Activated T-cell treated with anti-CD3 and anti-CD28 coated beads, Interleukin-2, amount 50 U/mL, for 48 hours (primary cell): ENCODE measurements at places on chromosomes 6 and 20.

DNA sequence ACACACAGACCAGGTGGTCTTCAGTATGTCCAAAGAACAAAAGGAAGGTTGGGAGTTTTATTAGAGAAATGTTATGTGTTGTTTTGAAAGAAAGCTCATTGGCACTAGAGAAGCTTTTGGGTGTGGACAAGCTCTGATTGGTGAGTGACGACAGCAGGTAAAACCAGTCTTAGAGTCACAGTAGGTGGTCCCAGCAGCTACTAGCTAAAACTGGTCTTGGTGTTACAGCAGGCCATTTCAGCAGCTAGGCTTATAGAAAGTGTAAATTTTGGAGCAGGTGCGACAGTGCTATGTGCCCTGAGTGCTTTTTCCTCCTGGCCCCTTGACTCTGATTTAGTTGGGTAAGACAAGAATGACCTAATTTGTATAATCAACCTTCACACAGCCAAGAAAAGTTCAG, 3.6 kb downstream of the CLDN20 start:
- no peak for DNase-seq

- no peak for DNase-seq
Measured at GRCh38 chr6:70398783-70399728, 14.3 kb upstream of the FAM135A start.

DNA sequence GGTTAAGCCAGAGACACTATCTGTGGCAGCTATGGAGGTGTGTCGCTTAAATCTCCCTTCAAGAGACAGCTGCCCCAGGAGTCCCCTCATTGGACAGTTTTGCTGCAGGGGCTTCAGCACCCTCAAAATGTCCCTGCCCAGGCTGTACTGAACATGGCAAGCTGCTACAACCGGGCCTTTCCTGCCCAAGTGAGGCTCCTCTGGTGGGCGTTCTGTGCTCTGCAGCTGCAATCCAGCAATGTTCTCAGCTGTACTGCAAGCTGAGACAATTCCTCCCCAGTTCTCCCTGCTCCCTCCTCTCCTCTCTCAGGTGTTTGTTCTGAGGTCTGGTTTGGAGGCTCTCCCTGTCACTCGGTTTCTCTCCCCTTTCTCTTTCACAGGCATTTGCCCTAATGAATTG, 190.8 kb upstream of the LAMP5 start:
- DNase-seq, result no peak

DNA sequence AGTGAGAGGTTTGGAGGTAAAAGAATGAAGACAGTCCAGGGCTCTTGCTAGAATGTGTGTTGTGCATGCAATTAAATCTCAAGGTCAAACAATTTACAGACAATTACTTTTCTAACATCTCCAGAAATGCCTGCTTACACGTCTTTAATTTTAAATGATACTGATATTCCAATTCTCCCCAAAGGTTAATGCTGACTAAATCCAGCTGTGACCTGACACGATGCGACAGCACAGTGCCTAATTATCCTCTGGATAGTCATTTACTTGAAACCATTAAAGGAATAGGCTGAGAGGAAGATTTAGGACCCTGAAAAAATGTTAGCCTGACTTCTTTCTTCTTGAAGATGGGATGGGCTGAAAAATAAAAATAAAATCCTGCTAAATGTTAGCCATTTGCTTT, 178.2 kb upstream of the MMS22L start:
- no peak for DNase-seq

DNA sequence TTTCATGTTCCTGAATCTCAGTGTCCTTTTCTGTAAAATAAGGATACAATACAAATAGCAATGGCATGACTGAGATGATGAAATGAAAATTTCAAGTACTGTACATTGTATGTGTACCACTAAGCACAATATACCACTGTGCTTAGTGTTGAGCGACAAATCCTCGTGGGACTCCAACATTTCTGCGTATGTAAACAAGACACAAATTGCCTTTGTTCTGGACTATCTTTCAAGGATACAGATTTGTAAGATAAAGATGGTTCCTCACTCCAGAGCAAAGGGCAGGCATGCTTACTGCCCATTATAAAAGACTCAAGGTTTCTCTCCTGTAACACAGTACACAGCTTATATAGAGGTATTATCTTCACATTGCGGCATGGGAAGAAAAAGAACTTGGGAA, 6.0 kb downstream of the RARS2 start:
- no peak for DNase-seq

- DNase-seq, result no peak
Measured at GRCh38 chr6:140370976-140371870, 996.8 kb upstream of the CITED2 start.

GRCh38 chr6:169976301-169977081, 225.1 kb downstream of the ERMARD start:
- no peak for DNase-seq

DNA sequence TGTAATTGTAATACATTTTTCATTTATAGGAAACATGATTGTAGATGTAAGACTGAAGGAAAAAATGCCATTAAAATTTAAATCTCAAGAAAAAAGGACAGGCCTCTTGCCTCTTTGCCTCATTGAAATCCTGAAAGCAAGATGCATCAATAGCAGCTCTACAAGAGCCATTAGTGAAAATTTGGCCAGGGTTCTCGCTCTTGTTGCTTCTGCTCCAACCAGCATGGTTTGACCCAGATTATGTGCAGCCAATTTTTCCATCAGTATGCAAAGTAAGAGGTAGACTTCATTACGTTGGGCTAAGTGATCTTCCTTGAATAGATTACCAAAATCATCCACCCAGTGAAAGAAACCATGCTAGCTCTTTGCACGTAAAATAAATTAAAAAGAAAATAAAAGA, 106.6 kb downstream of the SGK1 start:
- DNase-seq, result no peak

DNA sequence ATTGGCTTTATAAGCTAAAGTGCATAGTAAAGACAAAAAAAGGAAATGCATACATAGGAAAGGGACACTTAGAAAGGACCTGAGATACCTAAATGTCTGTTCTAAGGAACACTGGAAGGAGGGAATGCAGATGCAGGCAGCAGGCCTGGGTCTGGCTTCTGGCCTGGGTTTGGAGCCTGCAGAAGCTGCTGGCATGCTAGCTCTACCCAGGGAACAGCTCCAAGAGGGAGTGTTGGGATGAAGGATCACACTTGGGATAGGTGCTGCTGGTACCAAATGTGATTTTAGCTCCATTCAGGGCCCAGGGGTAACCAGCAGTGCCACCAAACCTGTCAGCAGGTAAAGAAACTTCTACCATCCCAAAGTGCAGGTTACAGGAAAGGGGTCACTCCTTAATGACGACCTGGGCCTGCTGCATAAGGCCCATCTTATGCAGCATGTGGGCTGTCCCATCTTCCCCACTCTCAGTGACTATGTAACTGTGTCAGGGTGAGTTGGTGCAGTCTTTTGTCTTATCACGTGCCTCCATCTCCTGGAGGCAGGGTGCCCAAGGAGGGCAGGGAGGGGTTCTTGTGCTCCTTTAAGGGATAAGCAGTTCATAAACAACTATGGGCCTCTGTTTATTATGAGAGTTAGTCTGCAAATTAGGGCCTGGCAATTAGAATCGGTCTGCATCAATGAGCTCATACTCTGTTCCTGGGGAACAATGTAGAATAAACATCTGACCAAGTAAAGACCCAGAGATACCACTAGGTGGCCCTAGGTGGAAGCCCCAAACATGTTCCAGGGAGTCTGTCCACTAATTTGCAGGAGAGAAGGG, 26.9 kb downstream of the DDX27 start:
- DNase-seq, result no peak

GRCh38 chr6:10659699-10660348, 34.6 kb downstream of the C6orf52 start:
- no peak for DNase-seq

- DNase-seq, result no peak
Measured at GRCh38 chr20:10488534-10488933, 53.4 kb downstream of the SLX4IP start.

DNA sequence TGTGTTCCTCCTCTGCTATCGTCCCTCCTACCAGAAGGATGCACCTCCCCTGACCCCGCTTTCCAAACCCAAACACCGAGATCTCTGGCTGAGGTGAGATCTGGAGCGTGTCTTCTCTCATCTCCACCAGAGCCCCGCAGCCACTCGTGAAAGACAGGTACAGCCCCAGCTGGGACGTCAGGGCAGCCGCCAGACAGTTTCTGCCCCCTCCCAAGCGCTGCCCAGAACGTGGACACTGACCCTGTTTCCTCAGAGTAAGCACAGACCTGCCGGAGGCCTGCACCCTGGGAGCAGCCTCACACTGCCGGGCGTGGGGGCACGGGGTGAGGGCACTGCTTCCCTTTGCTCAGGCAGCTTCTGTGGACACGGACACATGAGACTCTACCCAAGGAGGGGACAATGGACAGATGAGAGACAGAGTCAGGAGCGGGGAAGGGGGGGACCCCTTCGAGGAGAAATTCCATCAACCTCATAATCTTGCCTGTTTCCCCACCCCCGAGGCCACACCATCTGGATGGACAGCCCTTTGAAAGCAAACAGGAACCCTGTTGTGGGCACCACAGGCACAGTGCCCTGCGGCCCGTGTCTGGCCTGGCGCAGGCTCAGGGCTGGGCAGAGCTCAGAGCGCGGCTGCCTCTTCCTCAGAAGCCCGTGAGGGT, 210.6 kb downstream of the DLL1 start:
- DNase-seq, result no peak

- DNase-seq, result peak; percentile 49
Measured at GRCh38 chr6:52598123-52598823, 21.4 kb upstream of the TRAM2 start.

- no peak for DNase-seq
Measured at GRCh38 chr6:113464536-113464935, 392.6 kb upstream of the MARCKS start.

DNA sequence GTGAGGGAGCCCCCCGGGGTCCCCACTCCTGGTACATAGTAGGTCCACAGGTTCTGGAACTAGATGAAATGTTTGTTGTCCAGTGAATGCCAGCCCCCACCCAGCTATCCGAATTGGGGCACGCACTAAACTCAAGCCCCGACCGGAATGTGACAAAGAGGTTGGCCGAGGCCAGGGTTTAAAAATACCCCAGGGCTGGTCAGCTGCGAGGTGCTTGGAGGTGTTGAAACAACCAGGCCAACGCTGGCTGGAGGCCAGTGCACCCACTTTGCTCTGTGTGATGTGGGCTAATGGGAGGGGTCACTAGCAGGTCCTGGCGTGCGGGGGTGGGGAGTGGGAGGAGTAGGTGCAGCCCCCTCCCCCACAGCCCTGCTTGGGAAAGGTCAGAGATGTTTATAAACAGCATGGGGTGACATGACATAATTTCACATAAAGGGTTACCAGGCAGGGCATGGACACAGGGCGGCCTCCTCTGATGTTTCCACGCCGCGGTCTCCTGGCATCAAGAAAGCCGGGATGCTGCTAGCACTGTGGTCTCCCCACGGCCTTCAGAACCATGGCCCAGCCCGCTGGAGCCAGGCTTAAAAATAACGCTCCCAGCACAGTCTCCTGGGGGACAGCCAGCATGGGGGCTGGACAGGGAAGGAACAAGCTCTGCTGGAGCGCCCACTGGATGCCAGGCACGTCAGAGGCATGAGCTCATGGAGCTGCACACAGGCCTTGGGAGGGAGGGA, 111.2 kb upstream of the PTPN1 start:
- no peak for DNase-seq

DNA sequence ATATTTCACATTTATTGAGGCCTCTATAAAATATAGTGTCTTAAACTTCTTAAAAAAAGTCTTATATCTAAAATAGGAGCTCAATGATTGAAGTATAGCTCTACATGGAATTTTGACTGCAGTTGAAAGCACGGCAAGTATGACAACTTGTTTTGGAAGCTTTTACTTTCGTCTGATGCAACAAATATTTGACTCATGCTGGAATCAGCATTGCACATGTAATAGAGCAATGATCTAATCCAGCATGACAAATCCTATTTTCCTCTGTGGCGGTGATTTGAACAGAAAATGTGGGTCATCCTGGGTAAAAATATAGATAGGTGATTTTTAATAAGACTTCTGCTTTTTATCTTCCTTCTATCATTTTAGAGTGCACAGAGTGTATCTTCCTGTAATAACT, 111.6 kb downstream of the TINAG start:
- no peak for DNase-seq

- DNase-seq, result no peak
Measured at GRCh38 chr20:15176929-15177328, 839.5 kb upstream of the FLRT3 start.

- no peak for DNase-seq
Measured at GRCh38 chr6:24272553-24272952, 85.3 kb downstream of the DCDC2 start.

- no peak for DNase-seq
Measured at GRCh38 chr6:115908906-115909559, 151.7 kb downstream of the FRK start.

DNA sequence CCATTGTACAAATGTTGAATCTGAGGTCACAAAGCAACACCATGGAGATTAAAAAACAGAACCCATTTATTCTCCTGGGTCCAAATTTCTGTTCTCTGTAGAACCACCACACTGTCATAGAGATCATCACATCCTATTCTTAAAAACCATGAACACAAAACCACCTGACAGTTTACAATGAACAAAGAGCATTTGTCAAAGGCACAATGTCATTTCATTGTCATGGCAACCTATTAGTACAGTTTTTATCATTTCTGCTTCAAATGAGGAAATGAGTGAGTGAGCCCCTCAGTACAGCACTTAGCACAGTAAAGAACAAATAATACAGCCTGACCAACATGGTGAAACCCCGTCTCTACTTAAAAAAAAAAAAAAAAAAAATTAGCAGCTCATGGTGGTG, 23.1 kb upstream of the LAMP5 start:
- no peak for DNase-seq

GRCh38 chr6:79076782-79077641, 1.0 kb downstream of the PHIP start:
- DNase-seq, result peak; percentile 92

DNA sequence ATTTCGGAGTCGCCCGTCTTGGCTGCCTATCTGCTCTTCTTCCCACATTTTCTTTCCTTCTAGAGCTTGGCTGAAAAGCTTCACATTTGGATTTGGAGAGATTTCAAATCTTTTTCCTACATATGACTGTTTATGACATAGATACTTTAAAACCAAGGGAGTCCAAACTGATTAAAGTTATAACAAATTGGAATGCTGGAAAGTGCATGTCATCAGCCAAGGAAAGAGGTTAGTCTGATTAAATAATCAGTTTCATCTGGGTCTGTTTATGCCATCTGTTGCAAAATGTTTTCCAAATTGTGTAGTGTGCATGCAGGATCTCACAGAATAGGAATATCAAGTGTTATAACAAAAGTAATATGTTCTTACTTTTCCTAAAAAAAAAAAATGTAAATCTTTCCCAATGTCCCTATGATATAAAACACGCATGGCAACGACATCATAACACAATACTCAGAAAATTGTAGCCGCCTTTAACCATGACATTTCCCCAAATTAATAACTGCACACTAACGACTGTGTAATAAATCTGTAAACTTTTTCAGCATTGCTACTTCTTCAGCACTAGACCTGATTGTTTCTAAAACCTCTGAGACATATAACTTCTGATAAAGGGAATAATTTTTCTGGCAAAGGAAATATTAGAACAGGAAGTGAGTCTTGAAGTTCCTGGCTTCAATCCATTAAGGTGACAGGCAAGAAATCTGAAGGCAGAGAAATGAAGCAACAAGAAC, 230.2 kb upstream of the FOXQ1 start:
- DNase-seq, result no peak

- DNase-seq, result no peak
Measured at GRCh38 chr6:163189609-163190008, 224.9 kb upstream of the QKI start.

GRCh38 chr6:132907914-132908313, 93.5 kb downstream of the RPS12 start:
- DNase-seq, result no peak
